ENCODE measurements at places on chromosomes 11 and 22. TPM values are rescaled to one million over a fixed set of nuclear protein-coding genes. Genes with fewer than 3 reads are reported as not detected.

GRCh38 chr11:123098990-123099389 is 37.1 kb upstream of the HSPA8 start:
- DNase-seq = no peak
- no peak overlapping the region for H3K27ac ChIP-seq
- peaks cover 9% of the 10 kb centered on the region for H3K4me1 ChIP-seq
- H3K27me3 ChIP-seq = no peaks in the 10 kb centered on the region
- no peak overlapping the region for H3K4me3 ChIP-seq

- H3K36me3 ChIP-seq = no peaks in the 10 kb centered on the region
- no peak for DNase-seq
- H3K27ac ChIP-seq = no peak overlapping the region
- no peaks in the 10 kb centered on the region for H3K4me1 ChIP-seq
- no peak overlapping the region for H3K4me3 ChIP-seq
- H3K27me3 ChIP-seq = no peaks in the 10 kb centered on the region
Observed at GRCh38 chr11:120132645-120133185, 5.2 kb downstream of the TRIM29 start.

GRCh38 chr22:34390400-34390799 is 470.1 kb upstream of the LARGE1 start:
- DNase-seq = no peak
- H3K27ac ChIP-seq = no peak overlapping the region
- H3K4me3 ChIP-seq = no peak overlapping the region
- no peaks in the 10 kb centered on the region for H3K36me3 ChIP-seq
- no peaks in the 10 kb centered on the region for H3K4me1 ChIP-seq
- no peaks in the 10 kb centered on the region for H3K27me3 ChIP-seq

- no peak overlapping the region for H3K4me3 ChIP-seq
- H3K27me3 ChIP-seq = no peaks in the 10 kb centered on the region
- no peaks in the 10 kb centered on the region for H3K4me1 ChIP-seq
- no peak overlapping the region for H3K27ac ChIP-seq
- DNase-seq = no peak
Observed at GRCh38 chr22:17476838-17477237, 86.5 kb upstream of the SLC25A18 start.

GRCh38 chr22:27431896-27432295 is 369.7 kb downstream of the MN1 start:
- H3K27ac ChIP-seq = no peak overlapping the region
- no peaks in the 10 kb centered on the region for H3K36me3 ChIP-seq
- H3K4me3 ChIP-seq = no peak overlapping the region
- no peak for DNase-seq

DNA sequence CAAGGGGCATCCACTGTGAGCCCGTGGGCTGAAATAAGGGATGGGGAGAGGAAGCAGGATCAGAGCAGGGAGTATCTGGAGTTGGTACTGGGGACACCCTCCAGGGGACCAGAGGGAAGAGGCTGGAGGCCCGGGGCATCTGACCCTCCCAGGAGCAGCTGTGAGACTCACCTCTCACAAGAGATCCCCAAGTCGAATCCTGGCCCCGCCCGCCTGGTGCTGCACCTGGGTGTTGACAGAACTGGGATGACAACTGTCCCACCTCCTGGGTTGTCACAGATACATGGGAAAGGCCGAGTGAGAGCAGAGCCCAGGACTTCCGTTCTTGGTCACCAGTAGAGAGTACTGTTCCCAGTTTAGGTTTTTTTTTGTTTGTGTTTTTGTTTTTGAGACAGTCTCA is 78.9 kb downstream of the CELSR1 start:
- H3K4me1 ChIP-seq = no peaks in the 10 kb centered on the region
- DNase-seq = no peak
- no peaks in the 10 kb centered on the region for H3K36me3 ChIP-seq
- H3K27ac ChIP-seq = no peak overlapping the region
- no peaks in the 10 kb centered on the region for H3K27me3 ChIP-seq

- no peak for DNase-seq
- no peak overlapping the region for H3K27ac ChIP-seq
- no peaks in the 10 kb centered on the region for H3K4me1 ChIP-seq
- H3K4me3 ChIP-seq = no peak overlapping the region
- no peaks in the 10 kb centered on the region for H3K27me3 ChIP-seq
- no peaks in the 10 kb centered on the region for H3K36me3 ChIP-seq
Observed at GRCh38 chr11:130509942-130510341, 61.5 kb downstream of the ADAMTS15 start.

DNA sequence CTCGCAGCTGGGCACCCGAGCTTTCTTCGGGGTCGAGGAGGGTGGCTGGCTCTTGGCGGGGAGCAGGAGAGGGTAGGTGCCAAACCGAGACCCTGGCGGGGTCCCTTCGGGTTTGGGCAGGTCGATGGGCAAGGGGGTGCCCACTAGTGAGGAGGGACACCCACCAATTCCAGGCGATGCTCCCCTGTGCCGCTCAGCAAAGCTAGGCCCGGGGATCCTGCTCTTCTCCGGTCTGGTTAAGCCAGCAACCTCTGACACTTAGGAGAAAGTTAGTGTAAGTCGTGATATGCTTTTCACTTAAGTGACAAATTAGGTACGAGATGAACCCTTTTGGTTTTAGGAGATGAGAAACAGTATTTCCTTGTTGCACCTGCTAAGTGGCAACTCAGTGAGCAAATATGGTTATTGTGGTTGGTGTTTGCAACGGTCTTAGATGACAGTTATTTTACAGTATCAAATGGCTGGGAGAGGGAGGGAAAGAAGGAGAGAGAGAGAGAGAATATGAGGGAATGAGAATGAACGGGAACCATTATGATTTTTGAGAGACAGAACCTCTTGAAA is 565 bp downstream of the NUCB2 start:
- no peaks in the 10 kb centered on the region for H3K36me3 ChIP-seq
- H3K4me1 ChIP-seq = peaks cover 31% of the 10 kb centered on the region

OR2D2 gene
- not detected for total RNA-seq

SCGB1C1 gene
- total RNA-seq = not detected

DCHS1 gene
- total RNA-seq = 0.89 TPM

MUC5B gene
- not detected for total RNA-seq

ACTN3 gene
- 0.31 TPM for total RNA-seq

Data from CD8-positive, alpha-beta memory T cell (primary cell).